ENCODE measurements at places on chromosomes 7 and 10. TPM values are rescaled to one million over a fixed set of nuclear protein-coding genes. Genes with fewer than 3 reads are reported as not detected.

DNA sequence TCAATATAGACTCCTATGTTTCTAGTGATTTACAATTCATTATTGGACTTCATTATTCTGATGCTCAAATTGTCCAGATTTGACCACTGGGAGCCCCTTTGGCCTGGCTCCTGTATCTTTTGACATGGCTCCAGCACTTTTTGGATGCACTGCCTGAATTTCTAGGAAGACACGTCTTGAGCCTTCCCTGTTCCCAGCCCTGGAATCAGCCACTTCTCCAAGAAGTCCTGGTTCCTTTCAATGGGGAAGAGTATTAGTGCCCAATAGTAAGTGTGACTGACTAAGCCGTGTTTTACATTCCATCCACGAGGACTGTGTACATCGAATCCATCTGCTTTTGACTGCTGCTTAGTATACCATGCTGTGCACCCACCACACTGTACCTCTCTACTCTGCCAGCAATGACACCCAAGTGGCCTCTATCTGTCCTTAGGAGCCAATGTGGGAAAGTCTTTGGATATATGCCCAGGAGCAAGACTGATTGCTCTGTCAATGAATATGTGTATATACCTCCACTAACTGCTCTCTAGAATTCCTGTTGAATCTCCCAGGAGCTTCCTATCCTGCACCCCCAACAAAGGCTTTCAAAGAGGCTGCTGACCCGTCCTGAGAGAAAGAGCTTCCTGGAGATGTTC, 23.2 kb upstream of the NPFFR1 start:
- no peak overlapping the region for H3K27ac ChIP-seq
- no peak for DNase-seq
- no peak overlapping the region for H3K4me3 ChIP-seq

DNA sequence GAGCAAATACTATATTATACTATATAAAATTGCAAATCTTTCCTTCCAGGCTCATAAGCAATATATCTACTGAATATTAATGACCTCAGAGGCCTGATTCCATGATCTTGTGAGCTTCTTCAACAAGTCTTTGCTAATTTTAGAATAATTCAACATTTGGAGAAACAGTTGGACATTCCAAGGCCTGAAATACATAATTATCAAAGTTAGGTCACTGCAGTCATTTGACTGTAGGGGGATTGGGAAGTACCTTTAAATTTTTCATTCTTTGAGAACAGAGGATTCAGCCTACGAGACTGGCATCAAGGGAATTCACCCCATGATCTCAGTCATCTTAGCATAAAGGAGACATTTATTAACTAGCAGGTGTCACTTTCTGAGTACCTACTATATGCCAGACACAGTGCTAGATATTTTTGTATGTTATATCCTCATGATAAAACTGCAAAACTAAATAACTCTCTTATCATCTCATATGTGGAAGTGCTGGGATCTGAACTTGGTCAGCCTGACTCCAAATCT, 85.4 kb downstream of the DOCK4 start:
- H3K4me3 ChIP-seq, result no peak overlapping the region
- H3K27me3 ChIP-seq, result no peaks in the 10 kb centered on the region
- no peaks in the 10 kb centered on the region for H3K36me3 ChIP-seq
- H3K4me1 ChIP-seq, result no peaks in the 10 kb centered on the region
- no peak for DNase-seq

GNAT3 gene
- total RNA-seq, result not detected

- peaks cover 6% of the 10 kb centered on the region for H3K4me1 ChIP-seq
- DNase-seq, result no peak
- no peaks in the 10 kb centered on the region for H3K27me3 ChIP-seq
- H3K27ac ChIP-seq, result no peak overlapping the region
- H3K4me3 ChIP-seq, result no peak overlapping the region
Measured at GRCh38 chr10:63375458-63375857, 90.3 kb downstream of the JMJD1C start.
